ENCODE measurements at places on chromosomes 7 and 10.

DNA sequence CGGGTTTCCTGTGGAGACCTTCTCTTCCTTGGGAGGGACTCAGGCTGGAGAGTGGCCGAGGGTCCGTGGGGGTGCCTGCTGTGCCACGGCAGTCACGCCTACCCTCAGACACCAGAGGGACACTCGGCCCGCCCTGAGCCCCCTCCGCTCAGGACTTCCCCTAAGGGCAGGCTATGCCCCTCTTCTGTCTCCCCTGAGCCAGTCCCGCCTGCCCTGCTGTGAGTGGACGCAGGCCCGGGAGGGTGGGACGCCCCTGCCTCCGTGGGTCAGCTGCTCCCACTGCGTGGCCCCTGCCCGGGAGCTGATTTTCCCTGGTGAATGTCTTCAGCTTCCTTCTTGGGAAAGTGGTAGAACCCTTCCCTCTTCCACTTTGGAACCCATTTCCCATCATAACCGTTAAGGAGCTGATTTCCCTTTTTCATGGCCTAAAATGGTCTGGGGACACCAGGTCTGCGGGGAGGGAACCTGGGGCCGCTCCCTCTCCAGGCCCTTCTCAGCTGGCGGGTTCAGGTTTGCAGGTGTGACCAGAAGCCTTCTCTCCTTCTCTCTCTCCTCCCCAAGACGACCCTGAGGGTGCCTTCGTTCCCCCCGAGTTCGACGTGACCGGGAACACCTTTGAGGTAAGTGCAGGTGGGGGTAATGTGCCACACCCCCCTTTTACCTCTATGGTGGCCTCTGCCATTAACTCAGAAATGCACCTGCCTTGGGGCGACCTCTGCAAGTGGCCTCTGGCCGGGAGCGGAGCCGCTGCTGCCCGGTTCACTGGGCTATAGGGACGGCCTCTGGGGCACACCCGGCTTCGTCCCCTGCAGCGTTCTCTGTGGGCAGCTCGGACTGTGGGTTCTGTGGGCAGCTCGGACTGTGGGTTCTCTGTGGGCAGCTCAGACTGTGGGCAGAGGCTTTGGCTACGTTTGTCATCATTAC lies 7.9 kb downstream of the KNDC1 start:
- DNase-seq: no peak

DNA sequence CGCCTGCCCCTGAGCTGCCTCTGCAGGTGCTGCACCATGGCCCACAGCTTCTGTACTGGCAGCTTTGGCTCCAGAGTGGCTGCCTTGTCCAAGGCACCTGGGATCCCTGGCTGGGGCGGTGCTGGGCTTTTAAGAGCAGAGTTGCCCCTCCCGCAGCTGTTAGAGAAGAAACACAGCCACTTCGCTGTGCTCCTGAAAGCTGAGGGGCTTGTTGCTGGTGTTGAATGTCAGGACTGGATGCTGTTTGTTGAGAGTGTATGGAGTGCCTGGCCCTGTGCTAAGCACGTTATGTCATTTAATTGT lies 6.2 kb downstream of the FAM241B start:
- no peak for DNase-seq

DNA sequence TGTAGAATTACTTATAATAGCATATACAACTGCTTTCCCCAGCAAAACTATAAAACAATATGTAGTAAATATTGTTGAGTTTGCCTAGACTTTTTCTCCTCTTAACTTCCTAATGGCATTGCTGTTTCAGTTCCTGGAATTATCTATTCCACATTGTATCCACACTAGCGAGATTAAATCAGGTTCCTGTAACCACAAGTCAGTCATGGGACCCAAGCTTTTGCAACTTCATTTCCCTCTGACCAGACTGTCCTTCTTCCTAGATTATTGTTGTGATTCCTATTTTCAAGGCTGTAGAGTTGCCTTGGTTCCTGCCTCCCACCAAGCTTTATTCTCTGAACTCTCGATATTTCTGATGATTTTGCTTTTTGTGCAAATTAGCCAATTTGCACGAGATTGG lies 173.3 kb upstream of the ZNF804B start:
- DNase-seq: no peak

GRCh38 chr10:118672766-118673715 lies 77.6 kb upstream of the PRLHR start:
- no peak for DNase-seq

DNA sequence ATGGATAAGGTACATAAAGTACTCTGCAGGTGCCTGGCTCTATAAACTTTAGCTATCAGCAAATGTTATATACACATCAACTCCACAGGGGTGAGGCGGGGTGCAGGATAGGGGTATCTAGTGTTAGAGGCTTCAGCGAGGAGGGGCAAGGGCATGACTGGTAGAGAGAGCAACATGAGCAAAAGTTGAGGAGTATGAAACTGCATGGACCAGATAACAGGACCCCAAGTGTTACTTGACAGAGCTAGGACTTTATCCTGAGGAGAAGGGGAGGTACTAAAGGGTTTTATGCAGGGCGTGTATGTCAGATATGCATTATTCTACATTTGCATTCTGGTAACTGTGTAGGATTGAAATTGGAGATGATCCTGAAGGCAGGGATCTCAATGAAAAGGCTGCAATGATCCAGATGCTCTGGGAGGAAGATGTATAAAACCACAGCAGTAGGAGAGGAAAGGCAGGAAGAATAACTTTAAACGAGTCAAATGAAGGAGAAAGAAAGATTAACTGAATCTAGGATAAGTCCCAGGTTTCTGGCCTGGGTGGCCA lies 109.8 kb upstream of the FAM133B start:
- DNase-seq: no peak

- DNase-seq: no peak
Observed at GRCh38 chr7:2717293-2718261, 29.6 kb downstream of the AMZ1 start.

DNA sequence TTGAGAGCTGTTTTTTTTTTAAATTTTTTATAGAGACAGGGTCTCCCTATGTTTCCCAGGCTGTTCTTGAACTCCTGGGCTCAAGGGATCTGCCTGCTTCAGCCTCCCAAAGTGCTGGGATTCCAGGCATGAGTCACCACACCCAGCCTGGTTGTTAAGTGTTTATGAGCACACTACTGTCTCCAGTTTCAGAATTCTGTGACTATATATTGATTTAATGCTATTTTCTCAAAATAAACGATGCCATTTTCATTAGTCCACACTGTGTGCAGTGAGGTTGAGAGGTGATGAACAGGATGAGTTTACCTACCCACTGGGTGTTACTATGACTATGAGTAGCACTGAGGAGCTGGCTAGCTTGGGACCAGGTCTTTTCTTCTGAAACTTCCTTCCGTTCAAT lies 110.9 kb upstream of the FAM180A start:
- DNase-seq: no peak
